ENCODE measurements at places on chromosomes 6 and 20.

DNA sequence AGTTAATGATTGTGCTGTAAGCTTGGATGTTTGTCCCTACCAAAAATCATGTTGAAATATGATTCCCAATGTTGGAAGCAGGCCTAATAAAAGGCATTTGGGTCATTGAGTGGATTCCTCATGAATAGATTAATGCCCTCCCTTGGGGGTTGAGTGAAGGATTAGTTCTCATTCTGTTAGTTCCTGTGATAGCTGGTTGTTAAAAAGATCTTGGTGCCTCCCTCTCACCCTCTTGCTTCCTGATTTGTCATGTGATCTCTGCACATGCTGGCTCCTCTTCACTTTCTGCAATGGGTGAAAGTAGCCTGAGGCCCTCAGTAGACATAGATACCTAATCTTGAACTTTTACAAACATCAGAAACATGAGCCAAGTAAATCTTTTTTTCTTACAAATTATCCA is 115.6 kb upstream of the HCRTR2 start:
- DNase-seq = no peak

- no peak for DNase-seq
Measured at GRCh38 chr6:147132889-147133288, 71.3 kb upstream of the STXBP5 start.

DNA sequence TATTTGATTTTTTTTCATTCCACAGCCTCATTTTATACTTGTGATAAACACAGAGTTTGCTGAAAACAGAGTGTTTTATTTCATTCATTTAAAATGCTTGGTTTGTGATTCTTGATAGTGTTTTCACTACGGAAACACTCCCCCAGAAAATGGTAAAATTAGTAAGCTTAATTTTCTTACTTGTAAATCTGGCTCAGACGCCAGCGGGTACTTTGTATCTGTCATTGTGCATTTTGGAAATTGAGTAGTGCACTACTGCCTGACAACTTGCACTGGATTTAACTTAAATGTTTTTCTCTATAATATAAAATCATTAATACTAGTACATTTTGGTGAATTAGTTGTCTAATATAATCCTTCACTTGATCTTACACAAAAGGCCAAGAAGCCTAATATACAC is 37.0 kb upstream of the HINT3 start:
- DNase-seq = no peak

DNA sequence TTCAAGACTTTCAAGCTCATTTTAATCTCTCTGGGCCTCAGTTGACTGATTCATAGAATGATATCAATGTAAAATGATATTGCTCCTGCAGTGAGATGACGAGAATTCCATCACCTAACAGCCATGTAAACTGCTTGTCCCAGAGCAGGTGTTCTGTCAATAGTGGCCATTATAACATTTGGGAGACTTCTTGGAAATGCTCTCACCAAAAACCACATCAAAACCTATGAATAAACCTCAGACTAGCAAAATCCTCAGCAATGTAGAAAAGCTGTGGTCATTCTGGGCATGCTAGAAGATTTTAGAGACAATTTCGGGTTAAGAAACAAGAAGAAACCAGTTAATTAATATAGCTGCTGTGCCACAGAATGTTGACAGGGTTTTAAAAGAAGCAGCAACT is 225.4 kb downstream of the FRK start:
- no peak for DNase-seq

GRCh38 chr20:59824711-59825562 is 108.5 kb downstream of the SYCP2 start:
- no peak for DNase-seq

GRCh38 chr6:112300896-112301295 is 46.2 kb upstream of the RFPL4B start:
- DNase-seq = no peak

DNA sequence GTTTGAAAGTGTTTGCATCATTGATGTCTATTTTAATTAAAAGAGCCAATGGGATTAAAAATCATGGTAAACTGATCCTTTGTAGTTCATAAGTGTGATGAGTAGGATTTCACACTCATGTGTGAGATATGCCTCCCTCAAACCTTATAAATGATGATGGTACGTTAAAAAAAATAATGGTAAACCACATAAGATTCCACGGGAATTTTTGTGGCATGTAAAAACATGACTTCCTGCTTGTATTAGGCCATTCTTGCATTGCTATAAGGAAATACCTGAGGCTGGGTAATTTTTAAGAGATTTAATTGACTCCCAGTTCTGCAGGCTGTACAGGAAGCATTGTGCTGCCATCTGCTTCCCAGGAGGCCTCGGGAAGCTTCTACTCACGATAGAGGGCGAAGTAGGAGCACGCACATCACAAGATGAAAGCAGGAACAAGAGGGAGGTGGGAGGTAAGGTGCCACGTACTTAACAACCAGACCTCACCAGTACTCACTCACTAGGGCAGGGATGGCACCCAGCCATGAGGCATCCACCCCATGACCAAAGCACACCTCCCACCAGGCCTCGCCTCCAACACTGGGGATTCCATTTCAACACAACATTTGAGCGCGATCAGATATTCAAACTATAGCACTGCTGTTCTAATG is 187.6 kb upstream of the QKI start:
- DNase-seq = no peak

- DNase-seq = no peak
Measured at GRCh38 chr6:155085582-155086257, 90.6 kb downstream of the TIAM2 start.

DNA sequence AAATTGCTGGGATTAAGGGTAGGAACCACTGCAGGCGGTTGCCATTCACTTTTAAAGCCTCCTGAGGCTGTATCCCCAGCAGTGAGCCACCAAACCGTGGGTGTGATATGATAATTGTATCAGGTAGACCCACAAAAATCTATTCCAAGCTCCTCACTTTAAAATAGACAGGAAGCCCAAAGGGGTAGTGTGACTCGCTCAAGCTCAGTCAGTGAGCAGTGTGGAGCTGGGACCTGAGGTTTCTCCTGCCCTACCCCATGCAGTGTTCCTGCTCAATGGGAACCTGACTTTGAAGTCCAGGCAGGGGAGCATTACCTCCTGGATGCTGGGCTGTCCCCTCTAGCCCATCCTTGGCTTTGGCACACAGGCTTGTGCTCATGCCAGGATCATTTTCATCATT is 14.9 kb upstream of the MAPRE1 start:
- no peak for DNase-seq

DNA sequence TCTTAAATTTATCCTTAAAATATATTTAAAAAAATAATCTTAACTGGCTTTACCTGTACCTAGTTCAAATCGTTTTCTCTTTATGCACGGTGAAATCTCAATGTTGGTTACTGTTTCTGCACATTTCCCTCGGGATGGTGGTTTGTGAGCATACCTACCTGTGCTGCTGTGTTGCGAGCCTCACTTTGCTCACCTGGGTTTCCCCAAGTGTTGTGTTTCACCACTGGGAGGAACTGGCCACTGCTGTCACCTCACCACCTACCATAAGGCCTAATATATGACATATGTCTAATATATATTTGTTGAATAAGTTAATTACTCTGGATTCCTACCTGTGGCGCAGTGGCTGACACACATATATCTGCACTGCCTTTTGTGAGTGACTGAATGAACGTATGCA is 493.5 kb upstream of the FLRT3 start:
- no peak for DNase-seq

- DNase-seq = no peak
Measured at GRCh38 chr6:20717743-20718142, 183.5 kb downstream of the CDKAL1 start.

- no peak for DNase-seq
Measured at GRCh38 chr20:45363611-45364492, 896 bp downstream of the SYS1 start.

GRCh38 chr20:36957875-36958667 is 6.6 kb upstream of the SAMHD1 start:
- DNase-seq = no peak

GRCh38 chr6:81485395-81485794 is 267.1 kb downstream of the TENT5A start:
- no peak for DNase-seq

- DNase-seq = no peak
Measured at GRCh38 chr6:45677381-45678284, 299.9 kb upstream of the SUPT3H start.

DNA sequence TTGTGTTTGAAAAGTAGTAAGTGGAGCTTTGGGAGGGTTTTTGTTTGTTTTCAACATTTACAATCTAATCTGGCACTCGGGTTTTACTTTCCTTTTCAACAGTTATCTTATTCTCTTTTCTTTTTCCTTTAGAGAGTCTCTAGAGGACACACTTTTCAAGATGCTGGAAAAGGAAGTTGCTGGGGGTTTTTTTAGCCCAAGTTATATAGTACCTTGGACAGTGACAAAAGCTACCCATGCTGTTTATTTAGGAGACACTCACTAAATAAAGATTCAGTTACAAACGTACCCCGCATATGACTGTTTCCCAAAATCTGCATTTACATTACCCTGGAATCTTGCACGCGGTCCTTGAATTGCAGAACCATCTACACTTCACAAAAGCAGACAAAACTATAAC is 78.8 kb downstream of the MAP7 start:
- DNase-seq = no peak

DNA sequence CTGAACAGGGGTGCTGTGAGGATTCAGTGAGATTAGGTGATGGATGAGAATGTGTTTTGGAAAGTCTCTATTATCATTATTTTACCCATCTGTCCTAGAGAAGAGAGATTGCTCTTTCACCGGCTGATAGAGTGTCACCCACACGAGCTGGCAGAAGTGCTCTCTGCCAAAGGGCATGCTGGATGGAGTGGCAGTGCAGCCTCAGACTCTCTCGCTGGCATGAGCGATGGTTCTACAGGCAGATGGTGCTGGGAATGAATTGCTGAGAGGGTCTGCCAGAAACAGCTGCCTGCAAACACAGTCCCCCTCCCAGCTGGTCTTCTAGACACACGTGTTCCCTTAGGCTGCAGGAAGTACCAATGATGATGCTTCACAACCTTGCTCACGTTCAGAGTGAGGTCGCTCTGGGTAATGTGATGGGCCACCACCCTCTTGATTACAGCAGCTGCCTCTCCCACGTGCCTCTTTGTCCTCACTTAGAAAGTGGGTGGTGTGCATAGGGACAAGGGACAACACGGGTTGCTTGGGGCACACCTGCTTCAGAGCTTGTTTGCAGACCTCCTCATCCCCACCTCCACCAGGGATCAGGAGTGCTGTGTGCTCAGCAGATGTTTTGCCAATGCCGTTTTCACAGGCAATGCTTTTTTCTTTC is 84.7 kb downstream of the FOXA2 start:
- no peak for DNase-seq

DNA sequence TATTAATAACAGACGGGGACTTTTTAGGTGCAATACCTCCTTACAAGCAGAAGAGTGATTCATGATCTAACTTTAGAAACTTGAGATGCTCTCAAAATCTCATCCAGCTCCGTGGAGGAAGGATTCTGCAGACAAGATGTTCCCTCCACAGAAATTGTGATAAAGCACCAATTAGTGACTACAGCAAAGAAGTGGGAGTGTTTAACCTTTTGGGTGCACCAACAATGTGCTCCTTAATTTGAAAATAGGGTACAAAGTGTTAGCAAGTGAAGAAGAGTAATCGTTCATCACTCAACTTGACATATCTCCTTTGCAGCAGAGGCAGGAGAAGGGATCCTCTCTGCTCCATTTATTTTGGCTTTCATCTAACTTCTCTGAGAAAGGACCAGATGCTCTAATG is 22.8 kb upstream of the SCP2D1 start:
- DNase-seq = no peak

GRCh38 chr6:48541649-48542048 is 430.7 kb upstream of the PTCHD4 start:
- no peak for DNase-seq

GRCh38 chr6:54183616-54184015 is 72.4 kb downstream of the MLIP start:
- DNase-seq = no peak

GRCh38 chr6:148288541-148288940 is 54.1 kb upstream of the SASH1 start:
- no peak for DNase-seq

GRCh38 chr6:113719064-113719463 is 138.1 kb upstream of the MARCKS start:
- DNase-seq = no peak

GRCh38 chr20:17684077-17684888 is 2.2 kb upstream of the RRBP1 start:
- no peak for DNase-seq

DNA sequence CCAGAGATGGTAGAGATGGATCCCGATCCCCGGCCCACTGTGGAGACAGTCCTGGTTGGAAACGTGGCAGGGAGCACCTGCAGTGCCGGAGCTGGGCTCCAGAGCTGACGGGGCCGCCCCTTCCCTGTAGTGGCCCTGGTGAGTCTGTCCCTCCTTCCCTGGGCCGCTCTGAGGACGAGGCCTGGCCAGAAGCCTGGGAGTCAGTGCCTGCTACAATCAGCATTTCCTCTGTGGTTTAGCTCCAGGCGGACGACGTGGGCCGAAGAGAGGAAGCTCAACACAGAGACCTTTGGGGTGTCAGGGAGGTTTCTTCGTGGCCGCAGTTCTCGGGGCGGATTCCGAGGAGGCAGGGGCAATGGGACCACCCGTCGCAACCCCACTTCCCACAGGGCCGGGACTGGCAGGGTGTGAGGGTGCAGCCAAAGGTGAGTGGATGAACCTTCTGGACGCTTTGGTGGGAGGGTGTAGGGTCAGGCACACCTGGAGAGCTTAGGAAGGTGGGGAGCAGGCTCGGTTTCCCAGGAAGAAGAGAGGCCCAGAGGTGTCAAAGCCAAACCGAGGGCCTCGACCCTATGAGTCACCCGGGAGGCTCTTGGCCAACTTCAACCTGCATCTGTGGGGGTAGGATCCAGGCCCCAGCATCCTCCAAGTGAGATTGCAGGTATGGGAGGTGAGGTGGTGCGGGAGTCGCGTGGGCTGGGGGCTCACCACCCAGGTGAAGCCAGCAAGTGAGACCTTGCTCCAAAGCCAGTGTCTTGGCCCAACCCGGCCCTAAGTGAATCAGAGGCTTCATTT is 9.9 kb downstream of the PSMA7 start:
- DNase-seq = no peak

GRCh38 chr20:62481425-62482145 is 5.8 kb upstream of the GATA5 start:
- no peak for DNase-seq

DNA sequence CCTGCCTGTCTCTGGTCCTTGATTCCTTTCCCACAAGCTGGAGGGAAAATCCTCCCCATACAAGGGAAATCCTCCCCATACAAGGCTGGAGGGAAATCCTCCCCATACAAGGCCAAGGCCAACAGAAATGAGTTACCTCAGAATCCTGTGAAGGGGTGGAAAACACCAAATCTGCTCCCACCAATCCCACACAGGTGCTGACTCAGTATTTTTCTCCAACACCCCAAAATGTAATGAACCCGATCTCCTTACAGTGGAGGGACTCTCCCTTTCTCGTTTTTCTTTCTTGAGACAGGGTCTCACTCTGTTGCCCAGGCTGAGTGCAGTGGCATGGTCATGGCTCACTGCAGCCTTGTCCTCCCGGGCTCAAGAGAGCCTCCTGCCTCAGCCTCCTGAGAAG is 6.3 kb downstream of the SNHG17 start:
- DNase-seq = no peak

- DNase-seq = no peak
Measured at GRCh38 chr6:16413399-16413798, 175.0 kb downstream of the GMPR start.

GRCh38 chr6:131951576-131952230 is 531 bp upstream of the CCN2 start:
- DNase-seq = no peak

- DNase-seq = no peak
Measured at GRCh38 chr6:1346558-1347091, 34.7 kb downstream of the FOXQ1 start.
